Breast epithelium (tissue), 4 donors: ENCODE measurements at places on chromosomes 2 and 18. TPM values are rescaled to one million over a fixed set of nuclear protein-coding genes. Genes with fewer than 3 reads are reported as not detected.

- no peak for DNase-seq
Observed at GRCh38 chr2:22843919-22844537, 541.0 kb upstream of the KLHL29 start.

GRCh38 chr18:54013452-54013851 is 211.0 kb downstream of the MBD2 start:
- DNase-seq, result no peak

GRCh38 chr18:56483386-56483785 is 155.0 kb downstream of the TXNL1 start:
- no peak for DNase-seq

DNA sequence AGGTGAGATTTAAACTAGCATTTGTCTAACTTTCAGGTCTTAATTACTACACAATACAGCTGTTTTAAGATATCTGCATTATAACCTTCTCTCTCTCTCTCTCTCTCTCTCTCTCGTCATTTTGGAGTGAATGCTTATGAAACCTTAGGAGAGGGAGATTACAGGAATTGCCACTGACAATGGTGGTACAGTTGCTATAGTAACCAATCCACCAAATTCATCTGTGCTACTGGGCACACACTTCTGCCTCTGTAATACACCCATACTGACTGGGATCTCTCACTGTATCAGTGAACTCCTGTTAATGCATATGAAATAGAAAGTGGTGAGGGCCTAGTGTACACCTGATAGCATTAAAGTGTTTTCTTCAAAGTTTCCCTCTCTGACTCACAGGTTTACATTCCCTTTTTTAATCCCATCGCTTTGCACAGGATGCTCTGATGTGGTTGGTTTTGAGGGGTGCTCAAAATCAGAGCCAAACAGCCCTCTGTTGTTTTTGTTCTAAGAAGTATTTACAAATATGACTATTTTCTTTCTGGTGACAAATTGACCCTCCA is 13.1 kb downstream of the KLHL14 start:
- DNase-seq, result no peak

DNA sequence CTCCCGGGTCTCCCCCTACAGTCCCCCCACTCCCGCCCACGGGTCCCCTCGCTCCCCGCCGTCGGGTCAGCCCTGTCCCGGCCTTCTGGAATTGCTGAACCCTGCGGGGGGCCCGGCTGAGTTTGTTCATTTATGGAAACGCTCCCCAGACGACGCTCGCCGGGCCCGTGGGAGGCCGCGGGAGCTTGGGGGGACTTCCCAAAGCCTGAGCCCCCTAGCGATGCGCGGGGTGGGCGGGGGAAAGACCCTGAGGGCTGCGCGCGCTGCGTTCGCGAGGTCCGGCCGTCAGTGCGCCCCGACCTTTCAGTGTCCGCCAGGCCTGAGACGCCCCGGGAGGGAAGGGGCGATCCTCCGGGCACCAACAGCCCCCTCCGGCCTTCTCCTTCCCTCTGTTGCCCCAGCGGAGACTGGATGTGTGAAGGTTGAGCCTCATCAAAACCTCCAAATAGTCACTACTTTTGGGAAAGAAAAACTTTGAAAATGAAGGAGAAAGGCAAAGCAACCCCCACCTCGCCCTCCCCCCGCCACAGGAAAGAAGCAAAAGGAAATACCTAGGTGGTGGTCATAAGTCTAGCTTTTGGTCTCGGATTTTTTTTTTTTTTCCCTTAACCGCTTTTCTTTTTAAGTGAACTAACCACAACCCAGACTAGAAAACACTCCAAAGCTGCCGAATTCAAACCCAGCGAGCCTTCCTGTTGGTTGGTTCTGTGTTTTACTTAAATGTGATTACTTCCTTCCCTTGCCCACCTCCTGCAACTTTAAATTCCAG is 509 bp upstream of the CYS1 start:
- DNase-seq, result no peak

DNA sequence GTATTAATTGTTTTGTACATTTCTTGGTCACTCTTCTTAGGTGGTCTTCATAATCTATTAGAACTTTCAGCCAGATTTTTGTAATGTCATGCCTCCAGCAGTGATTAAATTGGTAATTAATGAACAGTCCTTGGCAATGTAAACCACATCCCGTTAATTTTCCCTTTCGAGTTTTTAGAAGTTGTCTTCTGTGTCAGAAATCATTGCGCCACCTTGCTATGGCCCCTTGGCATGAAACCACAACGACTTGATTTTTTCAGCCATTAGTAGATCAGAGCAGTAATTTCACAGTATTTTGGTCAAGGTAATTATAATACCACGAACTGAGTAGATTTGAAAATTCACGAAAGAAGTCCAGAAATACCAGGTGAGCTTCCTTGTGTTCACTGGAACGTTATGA is 86.0 kb upstream of the OTX1 start:
- no peak for DNase-seq

- no peak for DNase-seq
Observed at GRCh38 chr2:794554-795241, 117.5 kb upstream of the TMEM18 start.

DNA sequence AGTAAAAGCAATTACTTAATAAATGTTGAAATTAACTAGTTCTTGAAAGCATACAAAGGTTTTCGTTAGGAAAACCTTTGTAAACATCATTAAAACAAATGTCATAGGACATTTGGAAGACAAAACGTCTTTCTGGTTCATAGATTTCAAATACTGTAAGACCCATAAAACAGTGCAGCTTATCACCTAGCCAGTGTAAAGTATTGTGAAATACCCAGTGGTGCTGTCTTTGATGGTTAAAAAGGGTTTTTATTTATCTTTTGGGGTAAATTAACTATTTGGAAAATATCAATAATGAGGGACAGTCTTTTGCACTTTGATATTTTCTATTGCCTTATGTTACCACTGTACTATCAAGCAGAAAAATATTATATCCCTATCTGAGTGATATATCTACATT is 120.0 kb upstream of the FAM98A start:
- DNase-seq, result no peak

- no peak for DNase-seq
Observed at GRCh38 chr2:217599906-217600305, 402.9 kb downstream of the TNS1 start.

- no peak for DNase-seq
Observed at GRCh38 chr2:225400060-225400511, 576 bp downstream of the NYAP2 start.

DNA sequence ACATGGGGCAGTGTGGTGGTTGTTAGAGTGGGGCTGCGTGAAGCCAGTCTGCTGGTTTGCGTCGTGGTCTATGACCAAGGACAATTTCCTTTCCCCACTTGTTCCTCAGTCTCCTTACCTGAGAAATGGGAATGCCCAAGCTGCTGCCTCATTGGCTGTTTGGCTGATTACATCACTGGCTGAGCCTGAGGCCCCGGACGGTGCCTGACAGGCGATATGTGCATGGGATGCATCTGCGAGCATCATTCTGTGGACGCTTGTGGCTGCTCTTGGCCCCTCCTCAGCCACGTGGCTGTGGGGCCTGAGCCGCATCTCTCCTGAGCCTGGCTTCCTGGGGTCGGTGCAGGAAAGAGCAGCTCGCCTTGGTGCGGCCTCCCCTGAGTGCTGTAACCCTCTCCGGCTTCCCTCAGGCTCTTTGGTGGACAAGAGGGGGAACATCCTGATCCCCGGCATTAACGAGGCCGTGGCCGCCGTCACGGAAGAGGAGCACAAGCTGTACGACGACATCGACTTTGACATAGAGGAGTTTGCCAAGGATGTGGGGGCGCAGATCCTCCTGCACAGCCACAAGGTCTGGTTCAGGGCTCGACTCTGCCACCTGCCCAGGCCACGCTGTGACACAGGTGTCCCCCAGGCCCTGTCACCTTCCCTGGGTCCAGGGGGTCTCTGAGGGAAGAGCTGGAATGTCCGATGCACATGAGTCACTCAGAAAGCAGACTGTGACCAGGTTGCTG is 17.2 kb downstream of the CNDP2 start:
- no peak for DNase-seq

DNA sequence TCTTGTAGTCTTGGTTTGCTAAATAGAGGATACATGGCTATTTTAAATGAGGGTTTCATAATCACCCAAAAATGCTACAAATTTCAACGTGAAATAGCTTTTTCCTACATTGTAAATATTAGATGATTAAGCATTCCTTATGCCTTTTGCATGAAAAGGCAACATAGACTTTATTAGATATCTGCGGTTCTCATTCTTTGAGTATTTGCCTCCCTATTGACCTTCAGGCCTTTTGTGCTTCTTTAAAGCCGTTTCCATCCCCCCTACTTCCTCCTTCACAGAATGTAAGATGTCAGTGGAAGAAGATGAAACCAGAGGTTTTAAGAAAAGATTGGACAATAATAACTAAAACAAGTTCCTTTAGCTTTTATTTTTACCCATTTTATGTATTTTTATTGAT is 144.1 kb downstream of the UBE2E3 start:
- DNase-seq, result no peak

DNA sequence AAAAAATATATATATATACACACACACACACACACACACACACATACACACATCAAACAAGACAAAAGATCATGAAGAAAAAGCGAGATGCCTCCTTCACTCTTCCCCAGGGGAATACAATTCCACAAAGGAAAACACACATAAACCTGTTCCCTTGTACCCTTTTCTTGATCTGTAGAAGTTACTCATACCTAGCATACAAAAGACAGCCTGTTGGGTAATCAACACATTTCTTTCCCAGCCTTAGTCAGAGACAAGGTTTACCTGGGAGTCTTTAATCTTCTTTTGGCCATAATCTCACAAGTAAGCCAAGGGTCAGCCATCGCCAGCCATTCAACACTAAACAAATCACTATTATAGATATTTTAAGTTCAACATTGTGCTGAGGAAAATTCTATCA is 407.0 kb downstream of the SUCLG1 start:
- DNase-seq, result no peak

GRCh38 chr18:48979944-48980890 is 29.5 kb upstream of the SMAD7 start:
- DNase-seq, result no peak

DNA sequence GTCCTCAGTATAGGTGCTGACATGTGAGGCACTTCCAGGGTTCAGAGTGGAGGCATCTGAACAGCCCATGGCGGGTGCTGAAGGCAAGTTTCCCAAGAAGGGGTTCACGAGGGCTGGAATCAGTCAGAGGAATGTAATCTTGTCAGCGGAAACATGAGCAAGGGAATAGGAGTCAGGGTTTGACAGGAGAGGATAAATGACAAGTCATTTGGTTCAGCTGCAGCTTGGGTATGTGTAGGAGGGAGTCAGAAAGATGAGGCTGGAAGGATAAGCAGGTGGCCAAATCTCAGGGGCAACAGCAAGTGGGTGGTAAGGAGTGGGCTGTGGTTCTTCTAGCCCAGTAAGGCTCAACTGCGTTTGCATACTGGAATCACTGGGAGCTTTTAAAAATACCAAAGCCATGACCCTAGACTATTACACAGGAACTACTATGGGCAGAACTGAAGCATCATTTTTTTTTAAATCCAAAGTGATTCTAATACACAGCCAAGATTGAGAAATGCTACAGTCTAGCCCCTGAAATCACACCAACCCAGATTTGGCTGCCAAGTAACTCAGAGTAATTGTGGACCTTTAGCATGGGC is 41.8 kb upstream of the NAB1 start:
- no peak for DNase-seq

GRCh38 chr2:183532514-183532913 is 408.3 kb downstream of the NUP35 start:
- no peak for DNase-seq

- no peak for DNase-seq
Observed at GRCh38 chr18:2707551-2708168, 52.1 kb downstream of the SMCHD1 start.

DNA sequence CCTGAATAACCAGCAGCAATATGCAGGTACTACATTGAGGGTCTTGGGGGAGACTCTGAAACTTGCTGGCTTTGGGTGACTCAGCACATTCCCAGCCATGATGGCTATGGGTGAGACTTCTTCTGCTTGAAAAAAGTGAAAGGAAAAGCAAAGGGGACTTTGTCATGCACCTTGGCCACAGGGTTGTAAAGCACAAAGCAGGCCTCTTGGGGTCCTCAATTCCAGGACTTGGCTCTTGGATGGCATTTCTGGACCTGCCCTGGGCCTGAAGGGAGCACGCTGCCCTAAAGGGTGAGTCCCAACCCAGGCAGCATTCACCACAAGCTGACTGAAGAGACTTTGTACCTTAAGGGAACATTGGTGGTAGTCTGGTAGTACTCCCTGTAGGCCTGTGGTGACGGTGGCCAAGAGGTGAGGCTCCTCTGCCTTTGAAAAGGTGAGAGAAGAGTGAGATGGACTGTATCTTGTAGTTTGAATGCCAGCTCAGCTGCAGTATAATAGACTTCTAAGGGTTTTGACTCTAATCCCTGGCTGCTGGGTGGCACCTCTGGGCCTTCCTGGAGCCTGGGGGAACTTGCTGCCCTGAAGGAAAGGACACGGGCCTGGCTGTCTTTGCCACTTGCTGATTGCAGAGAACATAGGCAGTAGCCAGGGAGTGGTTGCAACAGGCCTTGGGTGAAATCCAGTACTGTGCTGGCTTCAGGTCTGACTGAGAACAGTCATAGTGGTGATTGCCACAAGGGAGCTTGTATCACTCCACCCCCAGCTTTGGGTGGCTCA is 36.5 kb upstream of the CYTIP start:
- no peak for DNase-seq

- DNase-seq, result no peak
Observed at GRCh38 chr18:69897397-69898108, 50.1 kb downstream of the CD226 start.

DNA sequence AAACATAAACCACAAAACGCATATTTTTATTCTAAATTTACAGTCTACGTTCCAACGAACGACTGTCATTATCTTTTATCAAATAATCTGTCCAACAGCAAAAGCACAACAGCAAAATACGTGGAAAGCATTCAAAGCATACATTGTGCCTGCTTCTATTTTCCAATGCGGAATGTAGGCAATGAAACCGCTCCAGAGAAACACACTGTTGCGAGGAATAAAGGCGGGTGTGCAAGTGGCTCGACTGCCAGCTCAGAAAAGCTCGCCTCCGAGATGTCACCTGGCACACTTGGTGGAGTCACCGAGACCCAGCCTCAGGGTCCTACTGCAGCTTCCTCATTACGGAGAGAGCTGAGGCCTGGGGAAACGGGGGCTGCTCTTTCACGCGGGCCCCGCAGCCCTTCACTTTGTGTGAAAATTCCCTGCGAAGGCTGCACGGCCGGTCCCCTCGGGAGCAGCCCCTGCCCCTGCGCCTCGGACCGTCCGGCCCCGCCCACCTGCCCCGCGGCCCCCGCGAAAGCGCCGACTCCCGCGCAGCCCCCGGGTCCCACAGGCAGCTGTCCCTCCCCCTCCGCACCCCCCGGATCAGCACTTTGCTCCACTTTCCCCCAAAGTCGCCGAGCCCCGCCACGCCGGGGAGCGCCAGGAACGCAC is 752 bp downstream of the MGAT4A start:
- DNase-seq, result peak; percentile 54

Gene PJVK
- 6.9 TPM for total RNA-seq

Gene LOXL3
- 3.7 TPM for total RNA-seq

Gene IL37
- not detected for total RNA-seq

Gene SNRNP200
- 109 TPM for total RNA-seq

Gene PSMA8
- not detected for total RNA-seq

Gene QPCT
- total RNA-seq, result 3.7 TPM

Gene KYNU
- total RNA-seq, result 11.7 TPM

Gene NT5DC4
- not detected for total RNA-seq

Gene NEB
- total RNA-seq, result 2.8 TPM
